ENCODE measurements at places on chromosomes 16 and 17. TPM values are rescaled to one million over a fixed set of nuclear protein-coding genes. Genes with fewer than 3 reads are reported as not detected.

ALOX15 gene
- total RNA-seq = 0.17 TPM

BCL6B gene
- not detected for total RNA-seq

P2RX5 gene
- 23.8 TPM for total RNA-seq

C1QTNF8 gene
- not detected for total RNA-seq

CDH16 gene
- 2.0 TPM for total RNA-seq

CRISPLD2 gene
- 3.1 TPM for total RNA-seq

PKMYT1 gene
- total RNA-seq = 84.8 TPM

TK1 gene
- total RNA-seq = 220 TPM

NXPH3 gene
- total RNA-seq = 0.39 TPM

TAC4 gene
- not detected for total RNA-seq

C17orf58 gene
- 14.7 TPM for total RNA-seq

IL34 gene
- not detected for total RNA-seq

COX6A2 gene
- total RNA-seq = not detected

TMEM238L gene
- not detected for total RNA-seq

MYH10 gene
- total RNA-seq = 23.6 TPM

EME1 gene
- total RNA-seq = 17.0 TPM

AGRP gene
- not detected for total RNA-seq

ZDHHC1 gene
- 5.9 TPM for total RNA-seq

MRPL45 gene
- total RNA-seq = 63.3 TPM

MYL11 gene
- not detected for total RNA-seq

CIITA gene
- total RNA-seq = 0.16 TPM

CES4A gene
- total RNA-seq = 2.0 TPM

CNTD1 gene
- not detected for total RNA-seq

RMI2 gene
- 37.1 TPM for total RNA-seq

KLHL10 gene
- total RNA-seq = 0.19 TPM

CREBBP gene
- total RNA-seq = 21.8 TPM

TELO2 gene
- 40.5 TPM for total RNA-seq

RBL2 gene
- 13.6 TPM for total RNA-seq

CDH5 gene
- total RNA-seq = 0.15 TPM

C16orf74 gene
- 16.1 TPM for total RNA-seq

CRYBA1 gene
- total RNA-seq = not detected

TPSB2 gene
- total RNA-seq = not detected

TM4SF5 gene
- 1.2 TPM for total RNA-seq

ODAD4 gene
- total RNA-seq = 1.8 TPM

TEX14 gene
- total RNA-seq = 0.21 TPM

TBC1D3B gene
- 3.5 TPM for total RNA-seq

CTRL gene
- 1.4 TPM for total RNA-seq

SLC25A19 gene
- total RNA-seq = 18.5 TPM

C17orf107 gene
- total RNA-seq = 0.36 TPM

MT1H gene
- not detected for total RNA-seq

SMIM22 gene
- total RNA-seq = not detected

HNF1B gene
- total RNA-seq = 24.3 TPM

KRT13 gene
- total RNA-seq = 0.28 TPM

GUCY2D gene
- not detected for total RNA-seq

KIF19 gene
- not detected for total RNA-seq

PRPSAP1 gene
- total RNA-seq = 61.5 TPM

CTRB1 gene
- not detected for total RNA-seq

KRT35 gene
- not detected for total RNA-seq

KCNJ12 gene
- total RNA-seq = 1.4 TPM

TBC1D3C gene
- not detected for total RNA-seq

EVI2A gene
- not detected for total RNA-seq

Data from A549 treated with ZK216348 at 1 μM for 4 hours (cell line).